Stimulated activated memory B cell treated with anti-CD40 and anti-IgM and Interleukin-4, amounts not matched to agents 10 μg/mL and 1 μg/mL and 100 μg/mL, for 72 hours (primary cell): ENCODE measurements at places on chromosomes 13 and 19.

DNA sequence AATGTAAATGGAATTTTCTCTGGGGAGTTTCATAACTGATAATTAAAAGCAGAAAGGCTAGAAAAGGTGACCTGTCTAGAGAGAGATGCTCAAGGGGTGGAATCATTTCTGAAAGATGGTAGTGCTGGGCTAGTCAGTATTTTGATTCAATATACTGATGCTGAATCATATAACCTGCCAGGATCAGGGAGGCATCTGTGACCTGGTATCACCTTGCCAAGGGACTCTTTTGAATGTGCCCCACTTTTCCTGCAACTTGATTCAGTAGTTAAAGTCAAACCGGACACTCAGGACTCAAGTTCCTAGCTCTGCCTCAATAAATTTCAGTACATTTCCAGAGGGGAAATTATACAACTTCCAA, 15.8 kb downstream of the LCP1 start:
- ATAC-seq = peak; percentile 16

- ATAC-seq = no peak
These were observed 127.2 kb downstream of the CRYL1 start for GRCh38 chr13:20398459-20398858.

GRCh38 chr13:24075137-24075975, 85.2 kb upstream of the SPATA13 start:
- ATAC-seq = no peak

DNA sequence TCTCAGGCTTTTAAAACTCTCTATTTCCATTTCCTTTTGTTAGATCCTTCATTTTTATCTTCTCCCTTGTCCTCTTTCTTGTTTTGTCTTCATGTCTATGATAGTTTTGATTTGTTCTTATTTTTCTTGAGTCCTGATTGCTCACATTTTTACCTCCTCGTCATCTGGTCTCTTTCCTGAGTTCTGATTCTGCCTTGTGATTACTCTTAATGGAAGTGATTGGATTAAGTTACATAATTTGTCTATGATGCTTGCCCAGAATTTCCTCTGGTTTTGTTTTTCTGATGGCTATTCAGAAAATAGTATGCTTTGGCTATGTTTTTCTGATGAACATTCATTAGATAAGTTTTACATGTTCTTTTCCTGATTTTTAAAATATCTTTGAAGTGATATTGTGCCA, 102.6 kb downstream of the DNAJC3 start:
- no peak for ATAC-seq

DNA sequence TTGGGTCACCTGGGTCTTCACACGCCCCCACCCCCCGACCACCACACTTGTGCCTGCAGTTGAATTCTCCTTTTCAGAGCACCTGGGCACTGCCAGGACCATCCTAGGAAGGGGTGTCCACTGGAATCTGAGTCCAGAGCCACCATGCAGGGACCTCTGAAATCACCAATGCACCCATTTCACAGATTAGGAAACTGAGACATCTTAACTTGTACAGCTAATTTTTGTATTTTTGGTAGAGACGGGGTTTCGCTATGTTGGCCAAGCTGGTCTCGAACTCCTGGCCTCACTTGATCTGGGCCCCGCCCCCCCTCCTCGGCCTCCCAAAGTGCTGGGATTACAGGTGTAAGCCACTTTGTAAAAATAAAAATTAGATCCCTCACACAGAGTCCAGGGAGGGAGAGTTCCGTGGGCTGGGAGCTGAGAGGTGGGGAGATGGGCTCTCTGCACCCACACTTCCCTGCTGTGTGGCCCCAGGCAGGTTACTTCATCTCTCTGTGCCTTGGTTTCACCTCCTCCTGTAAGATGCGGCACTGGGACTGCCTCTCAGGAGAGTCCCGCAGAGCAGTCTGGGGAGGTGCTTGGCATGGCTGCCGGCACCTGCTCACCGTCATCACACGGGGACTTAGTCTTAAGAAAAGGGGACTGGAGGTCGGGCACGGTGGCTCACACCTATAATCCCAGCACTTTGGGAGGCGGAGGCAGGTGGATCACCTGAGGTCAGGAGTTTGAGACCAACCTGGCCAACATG, 45.9 kb upstream of the C19orf12 start:
- ATAC-seq = no peak

DNA sequence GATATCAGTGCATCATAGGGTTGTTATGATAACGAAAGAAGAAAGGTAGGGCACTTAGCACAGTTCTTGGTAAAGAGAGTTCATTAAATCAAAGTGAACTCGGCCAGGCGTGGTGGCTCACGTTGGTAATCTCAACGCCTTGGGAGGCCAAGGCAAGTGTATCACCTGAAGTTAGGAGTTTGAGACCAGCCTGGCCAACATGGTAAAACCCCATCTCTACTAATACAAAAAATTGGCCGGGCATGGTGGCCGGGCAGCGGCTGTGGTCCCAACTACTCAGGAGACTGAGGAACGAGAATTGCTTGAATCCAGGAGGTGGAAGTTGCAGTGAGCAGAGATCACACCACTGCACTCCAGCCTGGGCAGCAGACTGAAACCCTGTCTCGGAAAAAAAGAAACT, 19.1 kb downstream of the PSPC1 start:
- ATAC-seq = no peak

DNA sequence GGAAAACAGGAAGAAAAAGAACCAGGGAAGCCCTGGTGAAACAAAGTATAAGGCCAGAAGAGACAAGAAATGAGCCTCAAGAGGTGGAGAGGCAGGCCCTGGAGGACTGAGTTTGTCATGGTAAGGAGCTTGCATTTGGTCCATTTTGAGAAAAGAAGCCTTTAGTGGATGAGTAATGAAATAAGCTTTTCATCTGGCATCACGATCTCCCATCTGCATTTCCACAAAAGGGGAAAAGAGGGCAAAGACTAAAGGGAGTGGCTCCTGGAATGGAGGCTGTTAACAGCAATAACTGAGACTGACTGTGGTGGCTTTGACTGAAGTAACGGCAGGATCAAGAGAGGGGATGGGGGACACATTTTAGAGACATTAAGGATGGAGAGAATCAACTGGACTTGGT, 148.8 kb upstream of the NBEA start:
- no peak for ATAC-seq

DNA sequence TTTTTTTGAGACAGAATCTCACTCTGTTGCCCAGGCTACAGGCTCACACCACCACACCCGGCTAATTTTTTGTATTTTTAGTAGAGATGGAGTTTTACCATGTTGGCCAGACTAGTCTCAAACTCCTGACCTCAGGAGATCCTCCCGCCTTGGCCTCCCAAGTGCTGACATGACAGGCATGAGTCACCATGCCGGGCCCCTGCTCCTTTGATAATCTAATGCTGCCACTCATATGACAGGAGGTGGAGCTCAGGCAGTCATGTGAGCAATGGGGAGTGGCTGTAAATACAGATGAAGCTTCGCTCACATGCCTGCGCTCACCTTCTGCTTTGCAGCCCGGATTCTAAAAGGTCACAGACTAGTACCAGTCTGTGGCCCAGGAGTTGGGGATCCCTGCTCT, 25.1 kb downstream of the ARHGEF18 start:
- ATAC-seq = no peak

GRCh38 chr19:13401388-13401787, 104.9 kb downstream of the CACNA1A start:
- ATAC-seq = no peak
